ENCODE measurements at places on chromosomes 16 and 17. TPM values are rescaled to one million over a fixed set of nuclear protein-coding genes. Genes with fewer than 3 reads are reported as not detected.

GRCh38 chr17:14482715-14483114 lies 181.8 kb downstream of the HS3ST3B1 start:
- DNase-seq = no peak

DNA sequence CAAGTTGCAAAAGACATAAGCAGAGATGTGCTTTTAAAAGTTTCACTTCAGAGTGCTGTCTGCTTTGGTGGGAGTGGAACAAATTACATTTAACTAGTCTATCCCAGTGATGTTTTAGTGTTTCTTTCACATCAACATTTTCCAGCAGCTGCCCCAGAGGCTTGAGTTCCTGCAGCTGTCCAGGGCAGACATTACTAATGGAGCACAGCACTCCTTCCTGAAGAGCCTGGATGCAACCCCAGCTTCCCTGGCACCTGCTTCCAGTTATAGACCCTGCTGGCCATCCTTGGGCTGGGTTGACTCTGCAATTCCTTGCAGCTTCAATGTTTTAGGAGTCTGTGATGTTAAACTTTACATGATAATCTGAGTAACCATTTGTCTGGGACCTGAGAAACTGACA lies 61.4 kb upstream of the PIRT start:
- DNase-seq = no peak

GRCh38 chr16:27745348-27745747 lies 195.4 kb downstream of the KATNIP start:
- DNase-seq = no peak

DNA sequence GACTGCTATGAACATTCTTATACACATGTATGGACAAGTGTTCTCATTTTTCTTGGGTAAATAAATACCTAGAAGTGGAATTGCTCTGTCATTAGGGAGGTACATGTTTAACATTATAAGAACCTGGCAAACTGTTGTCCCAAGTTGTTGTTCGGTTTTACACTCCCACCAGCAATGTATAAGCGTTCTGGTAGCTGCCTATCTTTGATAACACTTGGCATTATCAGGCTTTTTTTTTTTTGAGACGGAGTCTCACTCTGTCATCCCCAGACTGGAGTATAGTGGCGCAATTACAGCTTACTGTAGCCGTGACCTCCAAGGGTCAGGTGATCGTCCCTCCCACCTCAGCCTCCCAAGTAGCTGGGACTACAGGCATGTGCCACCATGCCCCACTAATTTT lies 16.3 kb downstream of the ATAD5 start:
- DNase-seq = no peak

DNA sequence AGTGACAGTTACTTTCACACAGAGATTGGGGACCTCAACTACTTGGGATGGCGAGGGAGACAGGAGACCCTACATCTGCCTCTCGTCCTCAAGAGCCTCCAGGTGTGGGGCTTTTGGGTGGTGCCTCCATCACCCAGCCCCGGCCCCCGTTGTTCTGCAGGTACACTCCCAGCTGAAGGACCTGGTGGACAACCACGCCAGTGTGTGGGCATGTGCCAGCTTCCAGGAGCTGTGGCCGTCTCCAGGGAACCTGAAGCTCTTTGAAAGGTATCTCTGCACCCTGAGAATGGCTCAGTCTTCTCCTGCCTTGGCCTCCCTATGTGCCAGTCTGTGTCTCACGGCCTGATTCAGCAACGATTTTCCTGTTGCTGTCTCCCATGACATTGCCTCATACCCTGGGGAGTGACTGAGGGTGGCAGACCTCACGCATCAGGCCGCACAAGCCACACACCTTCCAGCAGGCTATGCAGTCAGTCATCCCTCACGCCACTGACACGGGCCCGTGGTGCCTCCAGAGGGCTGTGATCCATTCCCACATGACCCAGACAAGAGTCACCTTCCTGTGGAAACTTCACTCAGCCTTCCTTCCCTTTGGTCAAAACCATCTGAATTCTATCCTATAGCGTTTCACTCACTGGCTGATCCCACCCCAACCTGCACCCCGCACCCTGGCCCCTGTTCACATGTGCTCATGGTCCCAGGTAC lies 3.7 kb downstream of the CCNF start:
- no peak for DNase-seq

DNA sequence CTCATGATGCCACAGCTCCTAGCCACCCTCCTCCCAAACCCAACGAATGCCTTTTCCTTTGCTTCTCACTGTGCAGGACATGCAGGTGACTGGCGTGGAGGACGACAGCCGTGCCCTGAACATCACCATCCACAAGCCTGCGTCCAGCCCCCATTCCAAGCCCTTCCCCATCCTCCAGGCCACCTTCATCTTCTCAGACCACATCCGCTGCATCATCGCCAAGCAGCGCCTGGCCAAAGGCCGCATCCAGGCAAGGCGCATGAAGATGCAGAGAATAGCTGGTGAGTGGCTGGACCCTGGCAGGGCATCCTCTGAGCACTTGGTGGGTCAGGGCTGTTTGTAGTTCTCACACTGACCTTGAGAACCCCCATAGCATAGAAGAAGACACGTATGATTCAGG lies 132.3 kb downstream of the SOCS1 start:
- DNase-seq = no peak

GRCh38 chr17:29677221-29677791 lies 54.6 kb upstream of the CORO6 start:
- no peak for DNase-seq

GRCh38 chr17:77696151-77696720 lies 262.3 kb upstream of the TNRC6C start:
- DNase-seq = no peak

DNA sequence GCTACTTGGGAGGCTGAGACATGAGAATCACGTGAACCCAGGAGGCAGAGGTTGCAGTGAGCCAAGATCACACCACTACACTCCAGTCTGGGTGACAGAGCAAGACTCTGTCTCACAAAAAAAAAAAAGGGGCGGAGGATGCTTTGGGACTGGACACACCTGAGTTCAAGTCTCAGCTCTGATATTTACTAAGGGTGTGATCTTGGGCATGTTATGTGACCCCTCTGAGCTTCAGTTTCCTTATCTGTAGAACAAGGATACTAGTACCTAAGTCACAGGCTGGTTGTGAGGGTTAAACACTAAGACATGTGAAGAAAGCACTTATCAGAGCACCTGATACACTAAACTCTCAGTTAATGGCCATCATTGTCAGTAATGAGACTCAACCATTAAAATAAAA lies 25.9 kb downstream of the HOXB1 start:
- DNase-seq = no peak

DNA sequence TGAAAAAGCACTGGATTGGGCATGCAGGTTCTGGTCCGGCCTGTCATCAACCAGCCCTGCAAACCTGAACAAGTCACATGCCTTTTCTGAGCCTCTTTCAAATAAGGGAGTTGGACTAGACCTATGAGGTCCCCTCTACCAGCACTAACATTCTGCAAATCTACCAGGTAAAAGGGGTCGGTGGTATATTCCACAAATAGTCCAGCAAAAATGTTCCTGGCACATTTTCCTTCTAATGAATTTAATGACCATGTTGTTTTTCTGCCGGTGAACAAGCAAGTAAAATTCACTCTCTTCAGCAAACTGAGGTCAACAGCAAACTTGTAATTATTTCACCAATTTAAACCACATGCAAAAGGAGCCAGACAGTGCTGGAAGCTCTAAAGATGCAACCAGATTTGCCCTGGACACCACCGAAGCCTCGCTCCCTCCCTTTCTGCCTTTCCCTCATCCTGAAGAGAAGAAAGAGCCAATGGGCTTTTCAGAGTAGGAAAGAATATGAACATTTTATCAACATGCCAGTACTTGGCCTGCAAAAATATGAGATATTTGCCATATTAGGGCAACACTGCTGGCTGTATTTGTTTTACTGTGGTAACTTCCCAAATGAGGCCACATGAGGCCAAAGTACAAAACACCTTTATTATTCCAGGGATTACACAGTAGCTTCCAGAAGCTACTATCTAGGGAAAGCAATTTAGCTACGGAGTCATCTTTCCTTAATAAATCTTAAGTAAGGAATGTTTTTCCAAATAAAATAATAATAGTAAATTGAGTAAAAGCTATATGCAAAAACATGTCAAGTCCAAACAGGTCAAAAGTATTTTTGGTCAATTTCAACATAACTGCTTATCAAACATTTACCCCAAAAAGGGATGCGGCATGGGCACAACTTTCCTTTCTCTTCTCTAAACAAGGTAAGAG lies 45.0 kb downstream of the USP31 start:
- no peak for DNase-seq

GRCh38 chr17:40474419-40475002 lies 26.9 kb downstream of the TNS4 start:
- no peak for DNase-seq

- peak; percentile 93 for DNase-seq
Observed at GRCh38 chr17:39199820-39200069, 338 bp upstream of the RPL19 start.

DNA sequence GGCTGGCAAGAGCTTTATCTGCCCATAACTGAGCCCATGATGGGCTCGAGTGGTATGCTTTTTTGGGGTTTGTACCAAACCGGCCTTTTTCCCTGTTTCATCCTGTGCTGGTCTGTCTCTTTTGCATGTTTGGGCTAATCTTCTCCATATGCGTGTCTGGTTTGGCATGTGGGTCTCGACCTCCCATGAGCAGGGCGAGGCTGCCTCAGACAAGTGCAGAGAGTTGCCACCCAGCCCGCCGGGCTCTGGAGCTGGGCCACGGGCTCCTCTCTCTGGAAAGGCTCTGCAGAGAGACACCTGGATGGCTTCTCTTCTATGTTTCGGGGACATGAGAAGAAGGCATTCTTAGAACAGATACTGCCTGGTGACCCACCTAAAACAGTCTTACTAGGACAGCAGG lies 67.8 kb upstream of the TBX2 start:
- DNase-seq = no peak

DNA sequence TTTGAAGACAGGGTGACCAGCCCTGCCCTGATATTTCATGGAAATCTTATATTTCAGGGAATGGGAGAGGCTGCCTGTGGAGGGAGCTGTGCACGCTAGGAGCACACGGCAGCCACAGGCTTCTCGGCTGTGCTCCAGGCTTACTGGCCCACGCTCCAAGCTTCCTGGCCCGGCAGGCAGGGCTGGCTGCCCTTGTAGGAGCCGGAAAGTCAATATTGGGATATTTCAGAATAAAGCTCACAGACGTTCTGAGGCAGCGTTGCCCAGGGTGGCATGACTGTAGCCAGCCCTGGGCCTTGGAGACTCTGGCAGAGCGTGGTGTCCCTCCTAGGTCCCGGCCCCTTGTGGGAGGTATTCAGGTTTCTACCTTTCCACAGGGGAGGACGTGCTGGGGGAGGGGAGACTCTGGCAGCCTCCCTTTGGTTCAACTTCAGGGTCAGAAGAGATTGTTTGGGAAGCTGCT lies 95.6 kb downstream of the NPIPB11 start:
- DNase-seq = no peak

DNA sequence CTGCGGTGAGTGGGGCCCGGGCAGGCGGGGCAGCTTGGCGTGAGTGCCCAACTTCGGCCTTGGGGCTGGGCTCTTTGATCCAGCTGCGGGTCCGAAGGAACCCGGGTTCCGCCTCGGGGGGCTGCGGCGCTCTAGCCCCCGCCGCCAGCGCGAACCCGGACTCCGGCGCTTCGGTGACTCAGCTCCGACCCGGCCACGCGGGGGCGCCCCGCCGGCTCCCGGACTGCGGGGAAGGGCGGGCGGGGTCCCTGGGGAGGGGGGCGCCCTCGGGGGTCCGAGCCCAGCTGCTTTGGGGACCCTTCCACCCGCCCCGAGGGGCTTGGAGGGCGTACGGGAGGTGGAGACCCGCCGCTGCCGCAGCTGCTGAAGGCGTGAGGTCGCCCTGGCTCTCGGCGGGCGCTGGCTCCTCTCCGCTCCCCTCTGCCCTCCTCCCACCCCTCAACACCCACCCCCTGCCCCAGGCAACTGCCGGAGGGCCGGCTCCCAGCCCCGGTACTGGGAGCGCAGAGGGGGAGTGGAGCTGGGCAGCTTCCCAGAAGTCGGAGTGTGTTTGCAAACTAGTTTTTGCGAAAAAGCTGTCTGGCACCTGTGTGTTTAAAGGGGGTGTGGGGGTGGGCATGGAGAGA lies 516 bp downstream of the CPNE2 start:
- DNase-seq = peak; percentile 34

DNA sequence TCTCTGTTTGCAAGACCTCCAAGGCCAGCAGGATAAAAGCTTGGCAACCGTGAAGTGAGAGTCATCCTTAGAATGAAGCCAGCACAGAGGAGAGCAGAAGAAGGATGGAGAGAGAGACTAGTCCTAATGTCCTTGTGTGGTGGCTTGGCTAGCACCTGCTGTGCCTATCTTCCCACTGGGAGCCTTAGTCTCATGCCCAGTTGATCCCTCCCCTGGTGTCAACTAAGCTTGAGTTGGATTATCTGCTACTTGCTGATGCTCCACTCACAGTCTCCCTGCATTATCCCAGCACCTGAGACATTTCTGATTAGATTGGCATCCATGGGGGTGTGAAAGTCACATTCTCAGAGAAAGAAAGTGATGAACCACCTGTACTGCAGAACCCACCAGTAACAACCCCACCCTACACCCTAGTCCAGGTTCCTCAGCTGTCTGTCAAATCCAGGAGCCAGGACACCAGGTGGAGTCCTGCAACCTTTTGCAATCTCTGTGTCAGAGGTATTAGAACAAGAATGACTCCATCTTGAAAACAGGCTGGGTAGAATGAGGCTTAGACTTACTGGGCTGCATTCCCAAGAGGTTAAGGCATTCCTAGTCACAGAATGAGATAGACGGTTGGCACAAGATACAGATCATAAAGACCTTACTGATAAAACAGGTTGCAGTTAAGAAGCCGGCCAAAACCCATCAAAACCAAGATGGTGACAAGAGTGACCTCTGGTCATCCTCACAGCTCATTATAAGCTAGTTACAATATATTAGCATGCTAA lies 460.2 kb upstream of the C16orf82 start:
- DNase-seq = no peak

- no peak for DNase-seq
Observed at GRCh38 chr16:55078699-55079410, 148.2 kb downstream of the IRX5 start.

GRCh38 chr17:71975331-71975801 lies 145.5 kb upstream of the SOX9 start:
- no peak for DNase-seq

- no peak for DNase-seq
Observed at GRCh38 chr16:75566758-75567255, 628 bp downstream of the GABARAPL2 start.

DNA sequence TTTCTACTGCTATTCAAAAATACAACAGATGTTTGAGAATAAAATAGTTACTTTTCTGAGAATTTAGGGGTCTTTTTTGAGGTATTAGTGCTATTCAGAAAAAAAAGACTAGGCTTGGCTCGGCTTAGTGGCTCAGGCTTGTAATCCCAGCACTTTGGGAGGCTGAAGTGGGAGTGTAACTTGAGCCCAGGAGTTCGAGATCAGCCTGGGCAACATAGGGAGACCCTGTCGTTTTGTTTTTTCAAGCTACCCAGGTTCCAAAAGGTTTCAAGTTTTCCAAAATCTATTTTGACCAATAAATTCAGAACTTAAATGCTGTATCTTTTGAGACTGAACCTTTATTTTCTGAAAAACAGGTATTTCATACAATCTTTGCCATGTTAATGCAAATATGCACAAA lies 3.2 kb upstream of the ARL6IP1 start:
- no peak for DNase-seq

GRCh38 chr16:73036074-73036826 lies 11.7 kb downstream of the ZFHX3 start:
- no peak for DNase-seq

- no peak for DNase-seq
Observed at GRCh38 chr16:17359788-17360390, 110.9 kb downstream of the XYLT1 start.

- DNase-seq = peak; percentile 68
Observed at GRCh38 chr17:18921912-18922451, 30.0 kb upstream of the SLC5A10 start.

Gene ARHGAP27
- 25.4 TPM for total RNA-seq

Gene CLEC19A
- total RNA-seq = not detected

Gene BRCA1
- total RNA-seq = 36.4 TPM

Gene MYH8
- not detected for total RNA-seq

Gene HOXB9
- total RNA-seq = 2.1 TPM

Gene CA7
- not detected for total RNA-seq

Data from Caki2 (cell line).